HS-5 (cell line): ENCODE measurements at places on chromosomes 4 and X.

DNA sequence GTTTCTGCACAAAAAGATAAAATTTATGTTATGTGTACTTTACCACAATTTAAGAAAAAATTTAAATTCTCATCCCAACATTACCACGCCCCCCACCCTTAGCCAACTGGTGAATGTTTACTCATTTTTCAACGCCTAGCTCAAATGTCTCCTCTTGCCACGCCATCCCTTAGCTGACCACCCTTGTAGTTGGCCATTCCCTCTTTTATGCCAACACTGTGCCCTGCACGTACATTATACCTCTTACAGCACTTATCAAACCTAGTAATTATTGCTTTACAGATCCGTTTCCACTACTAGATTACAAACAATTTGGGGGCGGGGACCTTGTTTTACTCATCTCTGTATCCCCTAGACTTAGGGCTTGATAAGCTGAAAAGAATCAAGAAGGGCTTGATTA is 644 bp downstream of the ERCC6L start:
- no peak for DNase-seq

- peak; percentile 44 for DNase-seq
Measured at GRCh38 chr4:24419181-24420034, 164.9 kb downstream of the DHX15 start.

GRCh38 chr4:174404677-174405076 is 117.6 kb downstream of the HPGD start:
- DNase-seq = no peak

GRCh38 chr4:113404841-113405240 is 355.4 kb downstream of the ANK2 start:
- no peak for DNase-seq

DNA sequence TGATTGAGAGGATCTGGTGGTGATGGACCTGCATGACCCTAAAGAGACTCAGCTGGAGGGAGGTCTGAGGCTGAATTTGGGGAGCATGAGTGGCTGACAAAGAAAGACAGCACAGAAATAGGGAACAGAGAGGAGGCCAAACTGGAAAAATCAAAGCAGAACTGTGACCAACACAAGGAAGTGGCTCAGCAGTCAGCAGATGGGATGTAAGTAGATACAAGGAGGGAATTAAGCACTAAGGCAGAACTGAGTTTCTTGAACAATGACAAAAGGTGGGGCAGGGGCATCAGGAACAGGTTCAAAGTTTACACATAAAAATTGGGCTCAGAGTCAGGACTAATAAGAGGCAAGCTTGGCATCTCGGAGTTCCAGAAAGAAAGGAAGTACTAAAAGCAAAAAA is 144.3 kb upstream of the KLF3 start:
- no peak for DNase-seq

GRCh38 chrX:107707866-107708265 is 67.7 kb downstream of the TSC22D3 start:
- DNase-seq = no peak

DNA sequence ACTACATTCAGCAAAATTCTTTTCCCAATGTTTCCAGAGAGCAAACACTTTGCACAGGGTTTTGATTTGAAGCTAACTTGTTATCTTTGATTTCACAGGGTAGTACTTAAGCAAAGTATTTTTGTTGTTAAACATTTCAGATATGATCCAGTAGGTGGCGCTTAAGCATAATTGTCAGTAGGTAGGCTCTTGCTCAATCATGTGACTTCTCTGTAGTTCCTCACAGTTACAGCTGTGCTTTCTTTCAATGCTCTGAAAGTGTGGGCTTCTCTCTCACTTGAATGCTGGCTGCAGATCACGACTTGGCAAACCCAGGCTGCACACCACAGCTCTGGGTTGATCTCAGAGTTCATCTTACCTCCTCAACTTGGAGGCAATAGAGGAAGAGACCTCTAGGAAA is 1016.5 kb downstream of the SH3BGRL start:
- no peak for DNase-seq

- DNase-seq = no peak
Measured at GRCh38 chrX:28649541-28649940, 62.3 kb downstream of the IL1RAPL1 start.

DNA sequence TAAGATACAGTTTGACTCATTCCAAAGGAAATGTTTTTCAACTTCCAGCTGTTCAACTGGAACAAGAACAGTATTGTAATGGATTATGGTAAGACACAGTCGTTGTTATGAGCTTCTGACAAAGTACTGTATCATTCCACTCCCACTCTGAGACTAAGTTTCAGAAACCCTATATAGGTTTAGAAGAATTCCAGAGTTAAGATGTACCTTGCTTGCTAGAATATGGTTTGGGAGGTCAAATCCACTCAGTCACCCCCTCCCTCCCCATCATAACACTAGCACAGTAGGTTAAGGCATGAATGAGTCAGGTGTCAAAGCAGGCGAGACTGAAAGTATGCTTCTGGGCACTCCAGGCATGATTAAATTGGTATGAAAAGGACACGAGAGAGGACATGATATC is 339.7 kb downstream of the DMD start:
- DNase-seq = no peak

DNA sequence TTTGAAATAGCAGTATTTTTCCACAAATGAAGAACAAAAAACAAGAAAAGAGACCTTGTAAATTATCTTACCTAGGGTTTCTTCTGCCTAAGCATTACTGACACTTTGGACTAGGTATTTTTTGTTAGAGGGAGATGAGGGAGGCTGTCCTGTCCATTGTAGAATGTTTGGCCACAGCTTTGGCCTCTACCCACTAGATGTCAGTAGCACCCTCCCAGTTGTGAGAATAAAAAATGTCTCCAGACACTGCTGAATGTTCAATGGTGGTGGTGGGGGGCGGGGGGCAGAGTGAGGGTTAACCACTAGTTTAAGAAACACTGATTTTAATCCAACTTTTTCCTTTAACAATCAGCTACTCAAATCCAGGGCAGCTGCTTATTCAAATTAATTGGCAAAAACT is 25.8 kb downstream of the OTUD4 start:
- DNase-seq = no peak

DNA sequence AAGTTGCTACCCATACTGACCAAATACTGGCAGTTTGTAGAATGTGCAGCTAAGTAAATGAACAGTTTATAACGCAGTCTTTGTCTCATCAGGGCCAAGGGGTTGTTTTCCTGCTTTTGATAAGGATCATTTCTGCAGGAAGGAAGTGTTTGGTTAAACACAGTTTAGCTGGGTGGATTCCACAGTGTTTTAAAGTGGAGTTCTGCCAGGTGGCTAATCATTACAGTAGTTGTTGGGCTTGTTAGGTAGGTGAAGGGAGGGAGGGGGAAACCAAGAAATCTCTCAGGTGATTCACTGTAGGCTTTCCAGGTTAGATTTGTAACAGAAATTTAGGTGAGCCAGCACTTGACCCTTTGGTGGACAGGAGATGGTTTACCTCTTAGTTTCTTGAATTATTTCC is 58.1 kb downstream of the FNIP2 start:
- no peak for DNase-seq

GRCh38 chr4:98262431-98262830 is 1.2 kb downstream of the RAP1GDS1 start:
- no peak for DNase-seq

GRCh38 chr4:80461412-80461811 is 125.9 kb downstream of the CFAP299 start:
- DNase-seq = no peak

GRCh38 chr4:23169608-23170311 is 477.0 kb downstream of the GBA3 start:
- no peak for DNase-seq

GRCh38 chr4:74032064-74032463 is 6.4 kb downstream of the CXCL3 start:
- no peak for DNase-seq

GRCh38 chr4:154332681-154333421 is 158.7 kb downstream of the DCHS2 start:
- no peak for DNase-seq

- no peak for DNase-seq
Measured at GRCh38 chrX:106286053-106286650, 118.0 kb downstream of the PWWP3B start.

DNA sequence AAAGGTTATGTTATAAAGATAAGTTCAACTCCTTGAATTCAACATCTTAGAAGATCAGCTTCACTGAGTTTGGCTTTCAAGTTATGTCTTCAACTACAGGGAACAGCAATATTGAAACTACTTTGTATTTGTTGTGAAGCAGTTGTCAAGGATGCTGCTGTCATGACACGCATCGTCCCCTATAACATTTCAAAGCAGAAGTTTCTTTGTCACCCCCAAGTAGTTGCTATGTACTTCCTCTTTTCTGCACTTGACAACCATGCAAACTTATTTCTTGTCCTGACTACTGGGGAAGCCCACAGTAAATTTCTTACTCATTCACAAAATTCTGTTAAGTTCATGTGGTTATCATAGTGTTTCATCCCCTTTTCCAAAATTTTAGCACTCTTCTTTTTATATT is 14.3 kb downstream of the ANTXR2 start:
- no peak for DNase-seq

GRCh38 chr4:147994076-147994475 is 262.2 kb downstream of the ARHGAP10 start:
- DNase-seq = no peak

GRCh38 chr4:15794905-15795304 is 16.8 kb downstream of the CD38 start:
- no peak for DNase-seq

- DNase-seq = no peak
Measured at GRCh38 chrX:13692771-13693231, 3.9 kb downstream of the RAB9A start.

GRCh38 chr4:94766856-94767255 is 9.1 kb downstream of the BMPR1B start:
- DNase-seq = peak; percentile 68

DNA sequence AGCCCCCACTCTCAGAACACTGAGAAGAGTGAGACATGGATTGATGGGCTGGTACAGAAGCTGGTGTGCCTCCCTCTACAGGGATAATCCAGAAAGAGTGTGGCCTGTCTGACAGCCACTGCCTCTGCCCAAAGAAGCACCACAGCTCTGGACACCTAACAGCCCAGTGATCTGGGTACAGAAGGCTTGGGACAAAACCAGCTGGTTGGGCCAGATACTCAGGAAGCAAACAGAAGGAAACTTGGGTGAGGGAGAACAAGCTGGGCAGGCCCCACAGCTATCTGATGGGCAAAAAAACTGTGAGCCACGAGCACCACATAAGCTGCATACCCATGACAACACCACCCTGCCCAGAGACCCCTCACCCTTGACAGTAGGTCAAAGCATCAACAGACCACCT is 46.9 kb downstream of the TMPRSS11F start:
- DNase-seq = no peak

- DNase-seq = no peak
Measured at GRCh38 chr4:137668885-137669545, 136.7 kb upstream of the PCDH18 start.

DNA sequence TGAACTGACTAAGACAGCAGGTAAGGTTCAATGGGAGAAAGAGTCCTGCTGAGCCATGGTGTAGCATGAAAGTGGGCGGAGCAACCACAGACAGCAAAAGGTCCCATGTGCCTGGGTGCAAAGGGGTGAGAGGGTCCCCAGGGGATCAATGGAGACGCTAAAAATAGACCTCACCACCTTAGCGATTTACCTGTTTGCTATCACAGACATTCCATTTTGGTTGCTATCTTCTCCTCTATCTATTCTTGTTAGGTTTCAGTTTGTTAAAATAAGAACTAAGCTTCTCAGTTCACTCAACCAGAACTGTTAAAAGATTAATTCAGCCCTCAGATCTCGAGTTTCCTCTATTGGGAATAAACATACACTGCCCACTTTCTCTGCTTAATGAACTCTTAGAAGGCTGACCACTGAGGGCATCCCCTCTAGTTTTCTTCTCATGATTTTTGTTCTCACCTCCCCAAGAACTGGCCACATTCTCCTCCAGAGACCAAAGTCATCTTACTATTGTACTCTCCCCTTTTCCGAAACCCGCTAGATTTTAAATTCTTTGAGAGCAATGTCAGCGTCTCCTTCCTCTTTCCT is 136.7 kb downstream of the PARM1 start:
- DNase-seq = no peak

- DNase-seq = peak; percentile 38
Measured at GRCh38 chr4:162485486-162485885, 321.7 kb upstream of the FSTL5 start.

DNA sequence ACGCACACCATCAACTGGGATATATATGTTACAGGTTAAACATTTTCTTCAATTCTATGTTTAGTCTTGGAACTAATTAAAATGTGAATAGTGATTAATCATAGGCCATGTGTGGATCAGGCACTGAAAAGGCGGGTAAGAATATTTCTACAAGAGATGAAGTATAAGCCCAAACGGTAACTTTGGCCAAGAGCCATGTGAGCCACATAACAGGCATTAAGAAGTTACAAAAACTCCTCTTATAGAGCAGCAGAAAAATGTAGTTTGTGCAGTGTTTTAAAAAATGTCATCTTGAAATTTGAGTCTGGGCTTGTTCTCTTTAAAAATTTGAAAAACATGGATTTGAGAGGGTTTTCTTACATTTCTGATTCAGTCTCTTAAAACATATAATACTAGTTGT is 521.8 kb upstream of the DIPK2B start:
- no peak for DNase-seq

DNA sequence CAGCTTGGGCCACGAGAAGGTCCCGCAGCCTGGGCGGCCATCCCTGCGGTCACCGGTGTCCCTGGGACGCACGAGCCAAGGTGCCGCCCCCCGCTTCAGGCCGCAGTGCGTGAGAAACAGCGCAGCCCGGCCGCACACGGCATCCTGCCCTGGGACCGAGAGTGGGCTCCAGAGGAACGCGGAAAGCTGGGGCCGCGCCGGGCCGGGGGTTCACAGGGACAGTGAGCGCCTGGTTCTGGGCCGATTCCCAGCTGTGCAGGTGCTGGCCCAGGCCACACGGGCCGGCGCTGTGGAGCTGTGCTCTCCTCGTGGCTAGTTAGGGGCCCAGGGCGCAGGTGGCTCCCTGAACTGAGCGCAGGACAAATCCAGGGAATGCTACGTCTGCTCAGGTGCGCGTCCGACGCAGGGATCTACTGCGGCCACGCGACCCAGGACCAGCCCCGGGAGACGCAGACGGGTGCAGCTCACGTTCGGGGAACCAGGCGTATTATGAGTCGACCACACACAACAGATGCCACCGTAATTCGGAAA is 25.8 kb upstream of the GTPBP6 start:
- no peak for DNase-seq

DNA sequence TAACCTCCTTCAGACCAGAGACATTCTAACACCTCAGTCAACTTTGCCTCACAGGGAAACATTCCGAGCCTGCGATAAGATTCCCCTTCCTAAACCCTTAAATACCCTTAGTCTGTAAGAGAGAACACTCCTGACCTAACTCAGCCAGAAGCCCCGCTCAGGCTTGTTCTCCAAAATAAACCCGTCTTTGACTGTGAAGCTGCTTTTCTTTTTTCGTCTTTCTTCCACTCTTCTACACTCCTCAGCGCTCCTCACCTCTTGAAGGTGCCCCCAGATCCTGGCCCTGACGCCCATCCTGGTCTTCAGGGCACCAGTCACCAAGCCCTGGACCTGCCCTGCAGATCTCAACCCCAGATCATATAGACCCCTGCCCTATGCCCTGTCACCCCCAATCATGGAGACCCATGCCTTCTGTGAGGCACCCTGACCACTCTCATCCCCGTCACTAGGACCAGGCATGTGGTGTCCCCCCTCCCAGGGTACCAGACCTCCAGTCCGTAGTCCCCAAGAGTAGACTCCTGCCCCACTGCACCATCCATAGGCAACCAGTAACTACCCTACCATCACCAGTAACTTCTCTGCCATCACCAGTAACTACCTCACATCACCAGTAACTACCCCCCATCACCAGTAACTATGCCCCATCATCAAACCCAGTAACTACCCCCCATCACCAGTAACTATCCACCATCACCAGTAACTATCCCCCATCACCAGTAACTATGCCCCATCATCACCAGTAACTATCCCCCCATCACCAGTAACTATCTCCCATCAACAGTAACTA is 3.5 kb downstream of the ASMTL start:
- no peak for DNase-seq
